ENCODE measurements at places on chromosomes 16 and 17.
A peak's percentile ranks its signal among the peaks of the same experiment; 100 is the strongest.

- DNase-seq, result no peak
Measured at GRCh38 chr16:77896415-77897128, 108.2 kb downstream of the VAT1L start.

GRCh38 chr16:57640612-57641011 is 12.2 kb downstream of the ADGRG1 start:
- no peak for DNase-seq

DNA sequence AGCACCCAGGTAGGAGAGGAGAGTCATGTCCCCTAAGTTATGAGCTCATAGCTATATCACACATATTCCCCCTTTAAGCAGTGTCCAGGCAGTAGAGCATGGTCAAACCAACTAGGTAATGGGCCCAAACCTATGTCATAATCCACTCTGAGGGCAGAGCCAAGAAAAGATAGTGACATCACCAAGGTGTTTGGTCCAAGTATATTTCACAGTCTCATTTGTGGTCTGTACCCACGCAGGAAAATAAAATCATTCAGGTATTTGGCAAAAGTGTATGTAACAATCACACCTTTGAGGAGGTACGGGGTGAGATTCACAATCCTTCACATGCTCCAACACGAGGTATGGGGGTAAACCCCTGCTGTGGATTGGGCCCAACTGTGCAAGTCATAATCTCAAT is 2112.8 kb downstream of the TP53TG3F start:
- DNase-seq, result no peak

DNA sequence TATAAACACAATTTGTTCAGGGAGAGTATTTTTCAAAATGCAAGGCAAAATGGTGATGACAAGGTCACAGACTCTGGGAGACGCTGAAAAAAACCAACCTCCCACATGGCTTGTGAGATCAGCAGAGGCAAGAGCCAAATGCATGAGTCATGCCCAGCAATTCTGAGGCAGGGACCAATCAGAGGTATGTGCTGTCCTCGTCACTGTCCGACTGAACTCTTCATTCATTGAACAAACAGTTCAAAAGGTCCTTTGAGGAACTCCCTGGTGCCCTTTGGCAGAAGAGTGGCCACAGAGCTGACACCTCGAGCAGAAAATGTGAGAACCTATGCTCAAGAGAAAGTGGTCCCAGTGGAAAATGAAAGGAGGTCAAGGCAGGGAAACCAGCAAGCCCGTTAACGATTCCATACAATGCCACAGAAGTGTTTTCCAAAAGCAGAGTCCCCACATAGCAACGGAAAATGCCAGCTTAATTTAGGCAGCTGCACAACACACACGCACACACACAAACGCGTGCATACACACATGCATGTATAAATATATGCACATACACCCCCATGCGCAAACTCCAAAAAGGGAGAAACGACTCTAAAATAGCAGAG is 50.9 kb downstream of the CDH11 start:
- no peak for DNase-seq

GRCh38 chr17:65370669-65371131 is 190.7 kb downstream of the AXIN2 start:
- no peak for DNase-seq

DNA sequence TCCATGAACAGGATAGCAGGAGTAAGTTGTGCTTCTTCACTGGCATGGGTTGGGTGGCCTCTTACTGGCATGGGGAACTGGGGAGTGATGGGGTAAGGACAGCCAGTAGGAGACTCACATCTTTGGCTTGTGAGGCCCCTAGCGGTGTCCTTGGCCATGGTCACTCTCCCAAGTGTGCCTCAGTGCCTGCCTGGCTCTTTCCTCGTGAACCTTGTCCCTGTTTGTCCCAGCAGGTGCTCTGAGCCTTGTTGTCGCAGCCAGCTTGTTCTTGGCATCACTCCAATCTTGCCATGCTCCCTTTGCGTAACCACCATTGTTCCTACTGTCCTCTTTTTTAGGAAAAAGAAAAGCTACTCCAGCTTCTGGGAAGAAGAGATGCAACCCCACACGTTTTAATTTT is 53.6 kb upstream of the SDK2 start:
- no peak for DNase-seq

DNA sequence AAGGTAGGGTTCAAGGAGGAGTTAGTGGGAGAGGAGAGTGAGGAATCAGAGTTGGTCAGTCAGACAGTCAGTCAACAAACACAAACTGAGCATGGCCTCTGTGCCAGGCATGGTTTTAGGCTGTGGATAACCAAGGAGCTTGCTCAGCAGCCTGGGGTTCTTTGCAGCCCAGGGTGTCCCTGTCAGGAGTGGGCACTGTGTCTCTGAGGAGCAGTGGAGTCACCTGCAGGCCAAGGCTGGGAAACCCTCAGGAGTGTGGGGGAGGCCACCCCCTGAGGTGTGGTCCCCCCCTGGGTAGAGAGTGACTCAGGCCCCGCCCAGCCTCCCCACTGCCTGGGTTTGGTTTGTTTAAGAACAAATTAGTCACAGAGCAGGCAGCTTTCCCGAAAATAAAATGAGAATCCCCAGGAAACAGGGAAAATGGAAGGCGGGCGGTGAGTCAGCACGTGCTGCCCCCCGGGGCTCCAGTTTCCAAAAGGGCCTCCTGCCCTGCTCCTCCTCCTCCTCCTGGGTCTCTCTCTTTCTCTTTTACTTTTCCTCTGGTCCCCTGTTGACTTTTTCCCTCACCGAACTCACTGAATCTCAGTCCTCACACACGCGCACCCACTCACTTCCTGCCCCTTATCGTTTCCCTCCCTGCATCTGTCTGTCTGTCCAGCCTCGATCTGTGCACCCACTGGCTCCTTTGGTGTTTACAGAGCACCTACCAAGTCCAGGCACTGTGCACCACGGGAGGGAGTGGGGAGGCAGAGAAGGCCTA is 44.3 kb downstream of the SOCS3 start:
- no peak for DNase-seq

GRCh38 chr17:31869031-31869430 is 10.0 kb upstream of the COPRS start:
- DNase-seq, result no peak

GRCh38 chr16:81482329-81483063 is 37.9 kb downstream of the CMIP start:
- no peak for DNase-seq

DNA sequence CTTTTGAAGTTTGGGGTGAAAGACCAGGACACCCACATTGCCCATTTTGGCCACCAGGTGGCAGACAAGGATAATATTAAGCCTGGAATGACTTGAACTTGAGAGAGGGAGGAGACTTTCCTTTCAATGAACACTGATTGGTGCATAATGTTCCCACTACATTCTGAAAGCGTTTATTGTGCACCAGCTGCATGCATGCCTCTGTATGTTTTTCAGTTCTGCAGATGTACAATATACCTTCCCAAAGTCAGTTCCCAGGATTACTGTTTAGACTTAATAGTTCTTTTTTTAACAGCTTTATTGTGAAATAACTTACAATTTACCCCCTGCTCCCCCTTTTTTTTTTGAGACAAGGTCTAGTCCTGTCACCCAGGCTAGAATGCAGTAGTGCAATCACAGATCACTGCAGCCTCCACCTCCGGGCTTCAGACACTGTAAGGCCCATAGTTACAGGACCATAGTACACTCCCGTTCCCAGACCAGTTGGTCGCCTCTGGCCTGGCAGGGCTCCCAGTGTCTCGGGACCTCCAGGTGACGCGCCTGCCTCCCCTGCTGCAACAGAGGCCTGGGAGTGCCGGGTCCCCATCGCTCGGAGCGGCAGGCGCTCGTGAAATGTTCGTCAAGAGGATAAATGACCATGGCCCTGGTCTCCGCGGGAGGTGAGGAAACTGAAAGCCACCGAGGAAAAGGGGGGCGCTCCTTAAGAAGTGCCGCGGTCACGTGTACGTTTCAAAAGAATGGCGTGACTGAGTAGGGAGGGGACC is 12.2 kb downstream of the CES2 start:
- DNase-seq, result peak; percentile 69
